ENCODE measurements at places on chromosomes 4 and X.

DNA sequence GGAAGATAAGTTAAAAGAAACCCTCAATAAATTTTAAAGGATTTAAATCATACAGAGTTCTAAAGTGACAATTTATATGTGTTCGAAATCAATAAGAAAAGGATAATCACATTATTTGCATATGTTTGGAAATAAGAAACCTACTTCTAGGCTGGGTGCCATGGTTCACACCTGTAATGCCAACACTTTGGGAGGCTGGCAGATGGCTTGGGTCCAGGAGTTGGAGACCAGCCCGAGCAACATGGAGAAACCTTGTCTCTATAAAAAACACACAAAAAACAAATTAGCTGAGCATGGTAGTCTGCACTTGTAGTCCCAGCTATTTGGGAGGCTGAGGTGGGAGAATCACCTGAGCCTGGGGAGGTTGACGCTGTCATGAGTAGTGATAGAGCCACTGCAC, 8.1 kb upstream of the SAP30 start:
- no peak for DNase-seq

- no peak for DNase-seq
Measured at GRCh38 chr4:100548200-100548560, 30.4 kb upstream of the EMCN start.

- peak; percentile 13 for DNase-seq
Measured at GRCh38 chr4:3766036-3766784, at the start of gene ADRA2C. TSS of gene ADRA2C (plus strand) at chr4:3766385. CDS start at chr4:3766607, 222 bp downstream.

- no peak for DNase-seq
Measured at GRCh38 chrX:31316340-31316991, 244.6 kb upstream of the FTHL17 start.

GRCh38 chr4:148998719-148999118, 556.5 kb upstream of the NR3C2 start:
- peak; percentile 28 for DNase-seq

All from EL (cell line).